Inflammatory macrophage treated with lipopolysaccharide for 1 hour (primary cell): ENCODE measurements at places on chromosomes 11 and 22.

DNA sequence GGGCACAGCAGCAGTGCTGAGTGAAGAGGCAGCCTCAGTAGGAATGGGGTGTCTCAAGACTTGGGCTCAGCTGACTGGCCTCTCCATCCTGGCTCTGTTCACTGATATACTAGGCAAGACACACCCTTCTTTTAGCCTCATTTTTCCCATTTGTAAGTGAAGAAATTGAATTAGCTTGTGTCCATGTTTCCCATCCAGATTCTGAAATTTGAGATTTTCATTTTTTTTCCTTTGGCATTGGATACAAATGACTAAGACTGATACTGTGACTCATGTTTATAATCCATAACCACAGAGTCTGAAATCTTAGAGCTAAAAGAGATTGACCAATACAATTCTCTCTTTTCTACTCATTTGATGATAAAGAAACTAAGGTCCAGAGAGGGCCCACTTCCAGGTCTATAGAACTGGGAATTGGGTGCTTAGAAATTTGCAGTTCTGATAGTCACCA is 110.9 kb downstream of the KCNC1 start:
- no peak for DNase-seq

DNA sequence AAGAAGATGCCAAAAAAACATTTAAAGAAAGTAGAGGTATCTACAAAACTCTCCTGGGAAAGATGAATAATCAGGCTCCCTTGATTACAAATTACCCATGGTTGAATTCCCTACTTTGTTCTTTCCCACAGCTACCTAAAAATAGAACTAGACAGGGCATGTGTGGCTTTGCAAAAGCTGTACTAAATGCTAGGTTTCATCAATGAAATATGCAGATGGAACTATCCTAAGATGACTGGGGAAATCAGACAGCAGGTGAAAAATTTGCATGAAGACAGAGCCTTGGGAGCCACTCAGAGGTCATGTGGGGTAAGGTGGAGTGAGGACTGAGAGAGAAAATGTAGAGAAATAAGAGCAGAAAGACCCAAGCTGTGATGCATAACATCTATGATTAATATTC is 14.7 kb downstream of the LAYN start:
- no peak for DNase-seq

GRCh38 chr11:19187114-19187832 is 14.5 kb downstream of the CSRP3 start:
- DNase-seq, result no peak

DNA sequence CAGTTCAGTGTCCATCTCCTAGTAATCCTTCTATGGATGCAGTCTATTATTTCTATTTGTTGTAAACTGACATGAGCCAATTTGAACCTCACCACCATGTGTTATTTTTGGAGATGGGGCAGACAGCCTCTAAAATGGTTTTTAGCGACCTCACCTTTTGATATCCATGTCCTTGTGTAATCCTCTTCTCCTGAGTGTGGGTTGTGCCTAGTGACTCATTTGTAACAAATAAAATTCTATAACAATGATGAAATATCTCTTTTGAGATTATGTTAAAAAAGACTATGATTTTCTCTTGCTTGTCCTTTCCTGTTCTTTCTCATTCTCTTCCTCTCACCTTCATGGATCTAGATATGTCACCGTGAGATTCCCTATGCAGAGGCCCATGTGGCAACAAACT is 554.6 kb upstream of the ANO3 start:
- no peak for DNase-seq

GRCh38 chr11:76841923-76842452 is 18.7 kb upstream of the ACER3 start:
- no peak for DNase-seq

DNA sequence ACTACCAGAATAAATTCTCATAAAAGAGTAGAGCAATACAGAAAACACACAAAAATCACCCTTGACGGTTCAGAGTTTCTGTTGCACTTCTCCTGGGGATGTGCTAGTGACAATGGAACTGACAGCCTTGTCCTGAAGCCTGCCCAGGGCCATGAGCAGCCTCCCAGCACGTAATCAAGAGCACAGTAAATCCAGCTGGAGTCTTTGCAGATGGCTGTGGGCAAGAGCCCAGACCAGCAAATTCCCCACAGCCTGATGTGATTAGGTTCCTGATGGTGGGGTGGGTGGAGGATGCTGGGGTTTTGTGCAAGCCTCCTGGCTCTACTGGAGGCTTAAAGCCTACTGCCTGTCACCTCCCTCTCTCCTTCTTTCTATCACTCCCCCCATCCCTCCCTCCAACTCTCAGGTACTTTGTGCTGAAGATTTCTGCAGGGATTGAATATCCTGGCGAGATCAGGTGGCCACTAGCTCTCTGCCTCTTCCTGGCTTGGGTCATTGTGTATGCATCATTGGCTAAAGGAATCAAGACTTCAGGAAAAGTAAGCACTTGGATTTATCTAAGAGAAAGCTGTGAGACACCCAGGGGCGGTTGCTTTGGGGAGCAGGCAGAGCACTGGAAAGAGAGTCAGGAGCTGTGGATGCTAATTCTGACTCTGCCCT is 18.1 kb downstream of the SLC6A5 start:
- DNase-seq, result no peak

DNA sequence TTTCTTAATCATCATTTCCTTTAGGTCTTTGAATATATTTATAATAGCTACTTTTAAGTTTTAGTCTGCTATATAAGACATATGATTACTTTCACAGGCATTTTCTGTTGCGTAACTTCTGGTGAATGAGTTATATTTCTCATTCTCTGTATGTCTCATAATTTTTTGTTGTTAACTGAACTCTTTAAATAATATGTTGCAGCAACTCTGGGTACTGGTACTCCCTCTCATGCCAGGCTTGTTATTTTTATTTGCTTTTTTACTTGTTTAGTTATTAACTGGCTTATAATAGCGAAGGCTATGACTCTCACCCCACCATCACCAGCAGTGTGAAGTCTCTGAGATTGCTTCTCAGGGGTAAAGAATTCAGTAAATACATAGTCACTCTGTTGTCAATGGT is 524.2 kb upstream of the CHORDC1 start:
- no peak for DNase-seq

DNA sequence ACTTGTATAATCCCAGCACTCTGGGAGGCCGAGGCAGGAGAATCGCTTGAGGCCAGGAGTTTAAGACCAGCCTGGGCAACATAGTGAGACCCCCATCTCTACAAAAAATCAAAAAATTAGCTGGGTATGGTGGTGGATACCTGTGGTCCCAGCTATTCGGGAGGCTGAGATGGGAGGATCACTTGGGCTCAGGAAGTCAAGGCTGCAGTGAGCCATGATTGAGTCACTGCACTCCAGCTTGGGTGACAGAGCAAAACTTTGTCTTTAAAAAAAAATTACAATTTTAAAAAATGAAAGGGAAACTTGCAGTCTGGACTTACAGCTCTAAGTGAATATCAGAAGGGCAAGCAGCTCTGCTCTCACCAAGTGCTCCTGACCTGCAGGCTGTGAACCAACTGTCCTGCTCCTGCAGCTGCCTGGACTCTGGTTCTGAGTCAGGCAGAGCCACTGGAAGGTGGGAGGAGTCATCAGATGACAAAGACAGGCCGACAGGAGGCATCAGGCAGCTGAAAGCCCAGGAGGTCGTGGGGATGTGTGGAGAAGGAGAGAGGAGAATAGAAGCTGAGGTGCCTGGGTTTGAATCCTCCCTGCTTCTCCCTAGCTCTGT is 9.6 kb downstream of the SMTNL1 start:
- DNase-seq, result no peak

DNA sequence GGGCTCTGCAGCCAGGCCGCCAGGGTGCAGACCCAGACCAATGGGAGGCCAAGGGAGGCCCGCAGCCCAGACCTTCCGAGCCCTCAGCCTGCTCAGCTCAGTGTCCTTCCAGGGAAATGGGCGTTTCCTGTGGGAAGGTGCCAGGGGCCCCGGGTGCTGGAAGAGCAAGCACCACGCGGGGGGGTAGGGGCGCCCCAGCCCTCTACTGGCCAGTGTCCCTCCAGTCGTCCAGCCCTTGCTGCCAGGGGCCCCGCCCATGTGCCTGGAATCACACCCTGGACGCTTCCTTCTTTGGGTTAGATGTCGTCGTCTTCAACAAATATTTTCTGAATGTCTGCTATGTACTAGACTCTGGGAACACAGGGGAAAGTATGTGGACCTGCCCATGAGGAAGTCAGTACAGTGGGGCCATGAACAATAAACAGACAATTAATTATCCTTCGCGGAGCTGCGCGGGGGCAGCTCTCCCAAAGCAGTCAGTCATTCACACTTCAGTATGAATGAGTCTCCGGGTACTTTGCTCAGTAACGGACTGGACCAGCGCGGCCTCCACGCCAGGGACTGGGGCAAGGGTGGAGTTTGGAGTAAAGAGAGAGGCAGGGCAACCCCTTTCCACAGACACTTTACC is 60.2 kb downstream of the CDKN1C start:
- DNase-seq, result peak; percentile 20

DNA sequence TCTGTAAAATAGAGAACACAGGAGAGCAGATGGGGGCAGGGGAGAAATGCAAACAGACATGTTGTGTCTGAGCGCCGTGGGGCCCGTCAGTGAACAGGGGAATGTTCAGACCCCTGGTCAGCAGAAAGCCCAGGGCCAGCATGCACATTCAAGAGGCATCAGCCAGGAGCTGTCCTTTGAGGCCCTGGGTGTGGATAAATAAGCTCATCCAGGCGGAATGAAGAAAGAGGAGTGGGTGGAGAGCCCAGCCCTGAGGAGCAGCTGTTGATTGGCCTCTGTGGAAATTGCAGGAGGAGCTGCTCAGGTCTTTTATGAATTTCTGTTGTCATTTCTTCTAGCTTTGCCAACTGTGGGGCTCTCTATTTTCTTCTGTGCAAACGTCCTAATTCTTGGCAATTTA is 49.7 kb upstream of the CECR2 start:
- no peak for DNase-seq

GRCh38 chr22:19131685-19132015 is 542 bp downstream of the TSSK2 start:
- DNase-seq, result no peak

GRCh38 chr11:113305440-113306336 is 8.7 kb upstream of the TTC12 start:
- peak; percentile 29 for DNase-seq

GRCh38 chr11:29183301-29183700 is 833.5 kb downstream of the KCNA4 start:
- no peak for DNase-seq
